ENCODE measurements at places on chromosomes 3 and 15.

DNA sequence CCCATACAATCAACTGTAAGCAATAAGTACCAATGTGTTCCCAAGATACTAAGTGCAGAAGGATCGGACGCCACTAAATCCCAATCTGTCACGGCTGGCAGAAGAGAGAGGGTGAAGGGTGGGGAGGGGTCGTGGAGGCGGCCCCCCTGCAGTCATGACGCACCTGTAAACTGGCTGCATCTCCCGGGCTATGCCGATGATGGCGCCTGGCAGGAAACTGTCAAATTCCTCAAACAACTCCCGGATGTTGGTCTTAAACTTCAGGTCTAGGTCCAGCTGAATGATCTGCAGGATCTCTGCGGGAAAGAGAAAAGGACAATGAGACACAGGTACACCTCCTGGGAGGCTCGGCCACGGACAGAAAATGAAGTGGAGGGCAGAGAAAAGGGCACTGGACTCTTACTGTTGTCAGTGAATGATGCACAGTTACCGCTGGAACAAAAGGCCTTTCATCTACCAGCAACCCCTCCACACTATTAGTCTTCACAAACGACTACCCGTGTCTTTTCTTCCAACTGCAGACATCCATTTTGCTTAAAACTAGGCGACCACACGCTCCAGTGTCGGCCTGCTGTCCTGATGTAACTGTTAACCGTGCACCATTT is 114.6 kb downstream of the XXYLT1 start:
- no peak for DNase-seq

DNA sequence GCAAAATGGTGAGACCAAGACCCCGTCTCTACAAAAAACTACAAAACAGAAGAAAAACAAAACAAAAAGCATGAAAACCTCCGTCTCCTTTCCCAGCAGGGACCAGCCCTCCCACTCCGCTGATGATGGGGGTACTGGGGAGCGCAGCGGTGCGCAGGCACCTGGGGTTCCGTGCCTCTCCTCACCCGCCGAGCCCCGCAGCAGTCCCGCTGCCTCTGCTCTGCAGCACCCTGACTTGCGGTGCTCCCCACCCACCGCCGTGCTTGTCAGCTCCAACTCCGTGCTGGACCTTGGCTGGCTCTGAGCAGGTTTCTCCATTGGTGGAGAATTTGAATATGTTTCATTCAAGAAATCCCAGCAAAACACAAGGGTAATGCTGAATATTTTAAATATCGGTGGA is 46.7 kb upstream of the ATP10A start:
- DNase-seq = no peak

DNA sequence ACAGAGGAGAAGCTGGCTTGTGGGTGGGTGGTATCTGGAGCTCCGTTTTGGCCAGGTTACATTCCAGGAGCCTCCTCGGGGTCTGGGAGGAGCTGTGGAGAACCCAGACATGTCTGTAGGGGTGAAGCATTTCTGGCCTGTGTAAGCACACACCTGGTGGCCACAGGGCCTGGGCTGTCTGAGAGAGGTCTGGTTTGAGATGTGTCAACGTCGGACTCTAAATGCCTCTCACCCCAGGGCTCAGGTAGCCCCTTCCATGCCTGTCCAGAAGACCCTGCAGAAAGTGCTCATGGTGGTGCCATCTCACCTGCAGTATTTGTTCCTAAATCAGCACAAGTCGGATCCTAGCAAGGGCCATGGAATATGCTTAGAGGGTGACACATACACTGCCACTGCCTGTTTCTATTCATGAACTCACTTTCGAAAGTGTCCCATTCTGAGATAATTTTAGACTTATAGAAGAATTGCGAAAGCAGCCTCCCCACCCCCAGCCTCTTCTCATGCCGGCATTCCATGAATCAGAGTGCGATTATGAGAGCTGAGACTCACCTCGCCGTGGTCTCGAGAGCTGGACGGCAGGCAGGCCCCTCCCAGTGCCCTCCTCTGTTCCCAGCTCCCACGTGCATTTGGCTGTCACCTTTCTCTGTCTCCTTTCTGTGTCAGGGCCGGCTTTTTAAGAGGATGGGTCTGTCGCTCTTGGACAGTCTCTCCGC is 63.7 kb downstream of the KLF15 start:
- DNase-seq = no peak

DNA sequence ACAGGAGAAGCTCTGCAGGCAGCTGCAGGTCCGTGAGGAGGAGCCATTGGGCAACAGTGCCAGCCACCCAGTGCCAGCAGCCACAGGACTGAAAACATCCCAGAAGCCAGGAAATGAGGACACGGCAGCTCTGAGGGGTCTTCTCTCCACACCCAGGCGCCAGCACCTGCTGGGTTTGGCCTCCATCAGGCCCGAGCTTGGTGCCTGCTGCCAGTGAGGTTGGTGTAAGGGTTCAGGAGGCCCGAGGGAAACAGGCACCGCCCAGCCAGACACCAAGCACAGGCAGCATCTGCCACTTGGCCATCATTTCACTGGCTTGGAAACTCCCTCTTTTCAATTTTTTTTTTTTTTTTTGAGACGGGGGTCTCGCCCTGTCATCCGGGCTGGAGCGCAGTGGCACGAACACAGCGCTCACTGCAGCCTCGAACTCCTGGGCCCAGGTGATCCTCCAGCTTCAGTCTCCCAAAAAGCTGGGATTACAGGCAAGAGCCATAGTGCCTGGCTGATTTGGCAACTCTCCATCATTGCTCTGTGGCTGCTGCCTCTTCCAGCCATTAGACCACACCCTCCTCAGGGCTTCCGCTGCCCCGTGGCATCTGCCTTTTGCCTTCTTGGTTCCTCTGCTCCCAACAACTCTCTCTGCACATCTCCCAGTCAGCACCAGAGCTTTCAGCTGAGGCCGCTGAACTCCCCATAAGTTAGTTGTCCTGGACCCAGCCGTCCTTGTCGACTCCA is 1.5 kb upstream of the ITIH3 start:
- DNase-seq = no peak

DNA sequence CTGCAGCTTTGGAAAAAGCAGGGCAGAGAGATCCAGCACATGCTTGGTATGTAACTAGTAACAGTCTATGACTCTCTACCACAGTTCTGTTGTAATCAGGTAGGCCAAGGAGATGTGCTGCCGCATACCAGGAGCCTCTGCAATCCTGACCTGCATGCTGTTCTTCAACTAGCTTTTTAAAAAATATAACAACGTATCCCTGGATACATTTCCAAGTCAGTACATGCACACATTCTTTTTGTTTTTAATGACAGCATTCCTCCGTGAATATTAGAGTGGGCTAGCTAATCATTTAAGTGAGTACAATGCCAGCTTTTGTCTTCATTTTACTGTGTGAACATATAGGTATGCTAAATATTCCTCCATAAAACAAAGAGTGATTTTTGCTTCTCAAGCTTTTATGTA is 437.8 kb downstream of the RBMS3 start:
- no peak for DNase-seq
